ENCODE measurements at places on chromosomes 1 and 21.

DNA sequence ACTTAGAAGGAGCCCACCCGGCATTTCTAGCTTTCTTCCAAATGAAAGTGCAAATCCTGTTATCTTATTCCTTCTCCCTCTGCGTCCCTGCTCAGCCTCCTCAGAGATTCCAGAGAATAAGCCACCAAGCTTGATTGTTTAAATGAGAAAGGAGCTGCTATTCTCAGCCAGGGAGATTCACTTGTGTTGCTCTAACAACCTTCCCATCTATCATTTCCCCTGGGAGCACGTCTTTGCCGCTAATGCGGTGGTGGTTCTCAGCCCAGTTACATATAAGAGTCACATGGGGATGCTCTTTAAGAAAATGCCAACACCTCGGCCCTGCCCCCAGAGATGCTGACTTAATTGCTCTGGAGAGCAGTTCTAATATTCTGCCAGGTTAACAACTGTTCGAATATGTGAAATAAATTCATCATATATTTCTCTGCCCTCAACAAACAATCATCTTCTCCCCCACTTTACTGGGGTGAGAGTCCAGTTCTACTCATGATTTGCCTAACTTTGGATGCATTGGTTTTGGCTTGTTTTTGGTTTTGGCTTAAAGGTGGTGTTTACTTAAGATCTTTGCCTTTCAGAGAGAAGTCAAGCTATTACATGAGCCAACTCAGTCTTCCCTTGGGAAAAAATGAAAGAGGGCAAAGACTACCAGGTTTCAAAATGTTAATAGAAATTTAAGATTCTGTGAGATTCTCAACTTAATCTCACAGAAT lies 213.9 kb downstream of the SEC16B start:
- DNase-seq: no peak

GRCh38 chr1:57987523-57987922 lies 559.0 kb downstream of the OMA1 start:
- no peak for DNase-seq

- no peak for DNase-seq
Measured at GRCh38 chr1:27418326-27419185, 26.1 kb downstream of the GPR3 start.

DNA sequence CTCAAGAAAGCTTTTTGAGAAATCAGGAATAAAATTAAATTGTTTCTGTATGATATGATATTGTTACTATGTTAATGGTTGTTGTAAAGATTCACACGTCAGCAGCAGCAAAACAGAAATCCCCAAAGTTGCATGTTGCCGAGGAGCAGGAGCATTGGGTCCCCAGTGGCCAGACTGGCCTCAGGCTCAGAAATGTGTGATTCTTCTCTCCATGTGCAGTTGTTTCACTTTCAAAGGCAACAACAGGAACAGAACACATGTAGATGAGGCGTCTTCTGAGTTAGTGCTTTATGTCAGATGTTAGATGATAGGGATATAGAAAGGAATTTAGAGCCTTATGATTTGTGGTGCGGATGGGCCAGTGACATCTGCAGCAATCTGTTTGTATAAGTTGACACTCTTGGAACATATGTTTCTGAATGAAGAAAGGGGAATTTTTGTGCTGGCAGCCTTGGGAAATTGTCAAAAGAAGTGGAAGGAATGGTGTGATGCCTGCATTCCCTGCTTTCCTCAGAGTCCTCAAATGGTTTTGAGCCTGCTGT lies 2.1 kb upstream of the TTLL7 start:
- DNase-seq: no peak
